ENCODE measurements at places on chromosomes 13 and 19. TPM values are rescaled to one million over a fixed set of nuclear protein-coding genes. Genes with fewer than 3 reads are reported as not detected.

ZNF667 gene
- 18.9 TPM for polyA plus RNA-seq

WASF3 gene
- polyA plus RNA-seq: 68.8 TPM

ANKLE1 gene
- 2.6 TPM for polyA plus RNA-seq

SLITRK1 gene
- 31.7 TPM for polyA plus RNA-seq

SPRY2 gene
- 68.4 TPM for polyA plus RNA-seq

- no peak for DNase-seq
Observed at GRCh38 chr13:107091861-107092260, 523.9 kb upstream of the ARGLU1 start.

DNA sequence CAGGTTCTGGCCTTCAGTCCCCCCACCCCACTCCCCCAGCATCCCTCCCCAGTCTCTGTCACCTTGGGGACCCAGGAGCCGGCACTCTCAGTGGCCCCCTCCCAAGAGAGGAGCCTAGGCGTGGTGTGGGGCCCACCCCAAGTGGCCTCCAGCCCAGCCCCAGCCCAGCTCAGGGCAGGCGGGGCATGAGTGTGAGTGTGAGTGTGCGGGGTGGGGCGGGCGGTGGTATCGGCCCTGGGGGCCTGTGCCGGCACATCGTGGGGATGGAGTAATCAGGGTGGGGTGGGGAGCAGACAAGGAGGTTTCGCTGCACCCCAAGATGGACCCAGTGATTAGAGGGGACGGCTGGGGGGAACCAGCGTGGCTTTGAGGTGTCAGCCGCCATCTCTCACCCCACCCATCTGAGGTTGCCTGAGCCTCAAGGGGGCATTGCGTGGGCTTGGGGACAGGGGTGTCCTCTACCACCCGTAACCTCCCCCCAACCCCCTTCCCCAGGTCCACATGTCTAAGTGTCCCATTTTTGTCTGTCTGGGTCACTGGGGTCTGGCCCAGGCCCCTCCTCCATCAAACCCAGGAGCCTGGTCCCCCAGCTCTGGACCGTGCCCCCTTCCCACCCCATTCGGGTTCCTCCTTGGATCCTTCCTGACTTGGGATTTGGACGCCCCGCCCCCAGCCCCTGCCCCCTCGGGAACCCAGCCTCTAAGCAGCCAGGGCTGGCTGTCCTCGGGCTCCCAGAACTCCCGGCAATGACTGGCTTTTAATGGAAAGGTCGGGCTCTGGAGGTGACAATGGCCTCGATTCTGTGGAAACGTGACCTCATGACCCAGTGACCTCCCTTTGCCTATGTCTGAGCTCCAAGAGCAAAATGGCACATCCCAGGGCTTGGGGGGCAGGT, 6.9 kb upstream of the SULT2B1 start:
- DNase-seq: no peak

GRCh38 chr13:53749306-53749705, 720.7 kb downstream of the OLFM4 start:
- DNase-seq: no peak
